ENCODE measurements at places on chromosomes 1 and 21. TPM values are rescaled to one million over a fixed set of nuclear protein-coding genes. Genes with fewer than 3 reads are reported as not detected.

DNA sequence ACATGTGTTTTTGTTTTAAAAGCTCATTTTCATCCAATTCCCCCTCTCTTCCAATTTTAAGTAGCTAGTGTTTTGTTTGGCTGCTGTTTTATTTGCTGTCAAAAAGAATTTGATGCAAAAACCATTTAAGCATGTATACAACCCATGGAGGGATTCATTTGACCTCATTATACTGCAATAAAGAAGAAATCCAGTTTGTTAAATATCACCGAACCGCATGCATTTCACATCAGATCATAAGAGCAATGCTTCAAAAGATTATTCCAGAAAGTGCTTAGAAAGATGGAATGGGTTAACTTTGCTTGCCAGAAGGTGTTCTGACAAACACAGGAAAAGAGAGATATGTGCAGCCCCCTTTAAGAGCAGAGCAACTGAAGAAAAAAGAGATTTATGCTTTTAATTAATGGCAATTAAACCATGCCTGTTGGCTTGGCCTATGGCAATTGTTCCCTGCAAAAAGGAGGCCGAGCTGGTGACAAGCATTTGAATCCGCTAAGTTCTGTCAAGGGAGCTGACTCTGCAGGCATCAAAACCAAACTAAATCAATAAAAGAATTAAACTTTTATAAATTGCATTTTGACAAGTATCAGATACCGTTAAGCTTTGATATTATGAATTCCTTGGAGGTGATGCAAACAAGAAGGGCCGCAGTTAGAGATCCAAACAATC is 14.4 kb upstream of the BARHL2 start:
- no peak for DNase-seq

DNA sequence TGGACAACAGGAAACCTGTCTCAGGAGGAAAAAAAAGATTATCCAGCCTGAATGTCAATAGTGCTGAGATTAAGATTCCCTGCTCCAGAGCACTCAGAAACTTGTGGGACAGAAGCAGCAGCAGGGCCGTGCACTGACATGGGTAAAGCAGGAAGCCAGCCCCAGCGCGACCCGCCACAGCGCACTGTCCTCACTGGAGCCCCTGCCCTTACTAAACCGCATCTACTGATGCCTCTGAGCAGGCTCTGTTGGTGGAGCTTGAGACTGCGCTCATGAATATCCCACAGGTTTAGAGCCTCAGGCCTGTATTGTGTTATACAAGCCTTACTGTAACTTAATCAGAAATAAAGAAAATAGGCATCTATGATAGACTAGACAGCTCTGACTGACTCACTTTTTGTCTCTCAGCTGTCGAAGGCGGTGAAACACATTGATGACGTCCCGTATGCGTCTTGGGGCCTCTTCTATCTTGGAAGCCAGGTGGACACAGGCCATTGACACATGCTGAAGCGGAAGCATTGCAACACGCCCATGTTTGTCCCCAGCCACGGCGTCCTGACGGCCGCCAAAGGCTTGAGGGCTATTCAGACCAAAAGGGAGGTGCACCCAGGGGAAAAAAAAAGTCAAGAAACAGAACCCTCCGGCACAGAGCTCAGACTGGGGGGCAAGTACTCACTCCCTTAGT is 1.2 kb downstream of the CCNL2 start:
- peak; percentile 28 for DNase-seq

Gene GORAB
- 13.5 TPM for total RNA-seq

GRCh38 chr1:10063878-10064277 is 31.1 kb downstream of the UBE4B start:
- no peak for DNase-seq

DNA sequence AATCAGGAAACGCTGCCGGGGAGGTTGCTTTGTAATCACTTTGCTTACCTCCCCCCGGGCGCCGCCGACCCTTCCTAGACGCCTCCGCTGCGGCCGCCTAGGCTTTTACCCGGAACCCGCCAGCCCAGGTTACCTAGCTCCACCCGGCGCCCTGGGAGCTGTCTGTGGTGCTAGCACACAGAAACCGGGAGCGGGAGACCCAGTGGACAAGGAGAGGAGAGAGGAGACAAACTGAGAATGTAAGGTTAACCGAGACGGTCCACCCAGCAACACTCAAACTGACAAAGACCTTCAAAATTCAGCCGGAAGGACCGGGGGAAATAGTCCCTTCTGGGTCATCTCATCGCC is 9.8 kb downstream of the BARHL2 start:
- DNase-seq = peak; percentile 46

DNA sequence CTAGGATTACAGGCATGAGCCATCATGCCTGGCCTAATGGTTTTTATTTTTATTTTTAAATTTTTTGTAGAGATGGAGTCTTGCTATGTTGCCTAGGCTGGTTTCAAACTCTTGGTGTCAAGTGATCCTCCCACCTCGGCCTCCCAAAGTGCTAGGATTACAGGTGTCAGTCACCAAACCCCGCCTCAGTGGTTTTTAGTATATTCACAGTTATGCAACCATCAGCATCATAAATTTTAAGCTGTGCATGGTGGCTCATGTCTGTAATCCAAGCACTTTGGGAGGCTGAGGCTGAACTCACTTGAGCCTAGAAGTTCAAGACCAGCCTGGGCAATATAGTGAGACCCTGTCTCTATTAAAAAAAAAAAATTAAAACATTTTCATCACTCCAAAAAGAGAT is 28.6 kb downstream of the PIK3CD start:
- no peak for DNase-seq

Gene KRTAP7-1
- not detected for total RNA-seq

GRCh38 chr1:117013309-117013858 is 11.8 kb downstream of the CD101 start:
- peak; percentile 14 for DNase-seq

DNA sequence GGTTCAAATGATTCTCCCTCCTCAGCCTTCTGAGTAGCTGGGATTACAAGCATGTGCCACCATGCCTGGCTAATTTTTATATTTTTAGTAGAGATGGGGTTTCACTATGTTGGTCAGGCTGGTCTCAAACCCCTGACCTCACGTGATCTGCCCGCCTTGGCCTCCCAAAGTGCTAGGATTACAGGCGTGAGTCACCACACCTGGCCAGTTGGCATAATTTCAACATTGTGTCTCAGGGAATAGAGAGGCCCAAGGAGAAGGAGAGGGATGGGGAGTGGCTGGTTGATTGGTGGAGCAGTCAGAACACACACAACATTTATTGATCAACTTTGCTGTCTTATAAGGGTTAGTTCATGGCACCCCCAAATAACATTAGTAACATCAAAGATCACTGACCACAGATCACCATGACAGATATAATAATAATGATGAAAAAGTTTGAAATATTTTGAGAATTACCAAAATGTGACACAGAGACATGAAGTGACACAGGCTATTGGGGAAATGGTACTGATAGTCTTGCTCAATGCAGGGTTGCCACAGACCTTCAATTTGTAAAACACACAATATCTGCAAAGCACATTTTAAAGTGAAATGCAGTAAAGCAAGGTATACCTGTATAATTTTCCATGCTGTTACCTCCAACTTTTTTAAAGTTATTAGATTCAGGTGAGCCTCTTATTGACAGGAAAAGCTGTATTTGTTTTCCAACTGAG is 15.8 kb upstream of the CYB5R1 start:
- no peak for DNase-seq

- no peak for DNase-seq
Observed at GRCh38 chr21:15531986-15532385, 197.8 kb upstream of the USP25 start.

Gene ZNF593OS
- not detected for total RNA-seq

Gene PDC
- total RNA-seq = not detected

DNA sequence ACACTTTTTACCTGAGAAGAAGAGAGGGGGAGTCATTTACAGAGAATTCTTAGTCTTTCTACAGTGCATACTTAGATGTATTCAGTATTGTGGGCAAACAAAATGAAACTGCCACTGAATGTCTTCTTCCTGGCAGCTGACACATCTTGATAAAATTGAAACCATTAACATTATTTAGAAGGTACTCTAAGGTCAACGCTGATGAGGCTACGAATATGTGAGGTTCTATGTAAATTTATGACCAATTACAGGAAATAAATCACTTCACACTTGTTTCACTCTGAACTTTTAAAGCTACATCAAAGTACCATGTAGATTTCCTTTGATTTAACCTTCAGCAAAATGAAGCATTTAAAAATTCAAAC is 51.3 kb upstream of the GFI1 start:
- peak; percentile 21 for DNase-seq

DNA sequence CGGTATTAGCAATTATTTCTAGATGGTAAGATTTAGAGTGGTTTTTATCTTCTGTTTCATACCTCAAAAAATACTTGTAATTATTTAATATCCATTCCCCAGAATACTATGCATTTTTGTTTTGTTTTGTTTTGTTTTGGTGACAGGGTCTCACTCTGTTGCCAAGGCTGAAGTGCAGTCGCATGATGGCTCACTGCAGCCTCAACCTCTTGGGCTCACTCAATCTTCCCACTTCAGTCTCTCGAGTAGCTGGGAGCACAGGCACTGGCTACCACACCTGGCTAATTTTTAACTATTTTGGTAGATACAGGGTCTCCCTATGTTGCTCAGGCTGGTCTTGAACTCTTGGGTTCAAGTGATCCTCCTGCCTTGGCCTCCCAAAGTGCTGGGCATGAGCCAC is 252.7 kb downstream of the AKT3 start:
- DNase-seq = no peak

GRCh38 chr1:99644279-99645004 is 1.5 kb upstream of the PALMD start:
- DNase-seq = no peak

Gene INAVA
- not detected for total RNA-seq

DNA sequence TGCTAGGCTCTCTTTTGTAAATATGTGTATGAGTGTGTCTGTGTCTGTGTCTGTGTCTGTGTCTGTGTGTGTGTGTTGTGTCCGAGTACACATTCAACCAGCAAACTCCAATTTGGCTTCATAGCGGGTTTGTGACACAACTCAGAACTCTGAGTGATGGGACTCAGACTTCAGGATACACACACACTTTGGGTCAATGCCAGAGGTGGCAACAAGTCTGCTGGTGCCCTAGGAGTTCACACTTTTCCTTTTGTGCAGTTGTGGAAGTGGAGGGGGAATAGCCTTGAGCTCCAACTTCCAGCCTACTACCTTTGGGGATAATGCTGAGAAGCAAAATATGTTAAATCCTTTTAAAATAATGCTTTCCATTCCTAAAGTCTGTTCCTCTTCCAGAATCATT is 16.6 kb upstream of the TBX15 start:
- no peak for DNase-seq

Gene SERTAD4
- not detected for total RNA-seq

DNA sequence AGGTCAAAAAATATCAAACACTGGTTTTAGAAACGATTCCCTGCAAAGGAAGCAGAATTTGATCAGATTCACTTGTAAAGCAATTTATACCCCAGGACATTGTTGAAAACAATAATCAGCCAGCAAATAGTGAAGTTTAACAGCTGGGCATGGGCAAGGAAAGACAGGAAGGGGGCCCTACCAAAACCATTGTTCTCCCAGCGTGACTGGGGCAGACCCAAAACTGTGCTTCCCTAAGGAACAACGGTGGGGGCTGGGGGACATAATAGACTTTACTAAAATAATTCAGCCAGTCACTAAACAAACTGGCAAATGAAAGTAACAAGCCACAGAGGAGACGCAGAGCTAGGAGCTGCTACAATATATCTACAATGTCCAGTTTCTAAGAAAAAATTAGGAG is 100.2 kb downstream of the AHCTF1 start:
- no peak for DNase-seq

GRCh38 chr1:67801903-67802302 is 31.4 kb downstream of the GNG12 start:
- no peak for DNase-seq

DNA sequence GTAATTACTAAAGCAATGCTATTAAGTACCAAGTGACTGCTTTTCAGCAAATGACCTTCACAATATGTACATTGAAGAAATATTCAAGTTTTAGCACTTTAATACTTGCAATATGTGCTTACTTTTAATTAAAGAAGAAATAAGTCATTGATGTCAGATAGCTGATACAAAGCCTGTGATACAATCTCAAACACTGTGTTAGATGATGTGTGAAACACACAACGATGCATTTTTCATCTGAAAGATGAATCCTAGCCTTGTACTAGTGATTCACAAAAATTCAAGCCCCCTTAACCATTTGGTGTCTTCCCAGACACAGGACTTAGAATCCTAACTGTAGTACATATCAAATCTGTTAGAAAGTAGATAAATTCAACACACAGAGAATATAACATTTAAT is 724.1 kb upstream of the ADAMTS5 start:
- no peak for DNase-seq

DNA sequence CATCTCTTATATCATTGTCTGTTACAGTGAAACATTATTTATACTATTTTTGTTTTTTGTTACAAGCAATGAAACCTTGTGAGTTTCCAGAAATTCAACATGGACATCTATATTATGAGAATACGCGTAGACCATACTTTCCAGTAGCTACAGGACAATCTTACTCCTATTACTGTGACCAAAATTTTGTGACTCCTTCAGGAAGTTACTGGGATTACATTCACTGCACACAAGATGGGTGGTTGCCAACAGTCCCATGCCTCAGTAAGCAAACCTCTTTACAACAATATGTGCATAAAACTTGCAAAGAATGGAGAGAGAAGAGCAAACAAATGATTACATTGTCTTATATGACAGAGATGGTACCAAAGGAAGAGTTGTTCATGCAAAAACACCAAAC is 22.4 kb downstream of the CFHR4 start:
- no peak for DNase-seq

DNA sequence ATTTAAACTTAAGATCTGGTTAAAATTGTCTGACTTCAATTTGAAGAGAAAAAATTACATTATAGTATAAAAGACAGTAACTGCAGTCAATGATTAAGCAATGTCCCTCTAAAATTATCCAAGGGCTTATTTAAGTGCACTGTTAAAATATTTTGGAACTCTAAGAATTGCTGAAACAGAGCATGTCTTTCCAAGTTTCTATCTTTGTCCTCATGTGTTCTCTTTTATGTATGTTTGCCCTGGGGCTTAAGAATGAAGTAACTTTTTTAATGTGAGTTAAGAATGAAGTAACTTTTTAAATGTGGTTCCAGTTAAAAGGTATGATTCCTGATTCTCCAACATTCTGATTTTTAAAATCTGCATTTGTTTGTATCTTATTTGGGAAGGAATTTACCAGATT is 69.0 kb upstream of the MARK1 start:
- DNase-seq = no peak

Gene ATP5PO
- total RNA-seq = 177 TPM

DNA sequence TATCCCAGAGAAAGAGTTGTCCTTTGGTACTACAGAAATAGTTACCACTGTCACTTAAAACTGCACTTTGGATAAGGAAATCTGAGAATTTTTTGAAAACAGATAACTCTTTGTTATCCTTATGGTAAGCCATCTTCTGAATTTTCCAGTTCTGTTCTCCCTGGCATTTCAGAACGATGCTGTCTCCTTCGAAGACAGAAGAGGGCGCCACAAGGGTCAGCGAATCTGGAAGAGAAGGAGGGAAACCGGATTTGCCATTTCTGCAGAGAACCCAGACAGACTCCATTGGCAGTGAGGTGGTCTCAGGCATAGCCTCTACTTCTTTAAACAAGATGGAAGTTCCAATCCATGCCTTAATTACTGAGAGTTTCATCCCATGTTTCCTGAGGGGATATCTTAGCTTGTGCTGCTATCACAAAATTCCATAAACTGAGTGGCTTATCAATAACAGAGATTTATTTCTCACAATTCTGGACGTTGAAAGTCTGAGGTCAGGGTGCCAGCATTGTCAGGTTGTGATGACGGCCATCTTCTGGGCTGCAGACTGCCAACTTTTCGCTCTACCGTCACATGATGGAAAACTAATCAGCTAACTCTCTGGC is 6.4 kb downstream of the FCRL2 start:
- no peak for DNase-seq

Gene TIE1
- total RNA-seq = not detected

Gene FMO5
- total RNA-seq = 0.37 TPM

Gene CYP4A22
- not detected for total RNA-seq

Gene FAM72D
- total RNA-seq = 33.0 TPM
